ENCODE measurements at places on chromosomes 5 and 9. TPM values are rescaled to one million over a fixed set of nuclear protein-coding genes. Genes with fewer than 3 reads are reported as not detected.

- DNase-seq = no peak
Observed at GRCh38 chr5:171419688-171420430, 412 bp downstream of the FGF18 start.

DNA sequence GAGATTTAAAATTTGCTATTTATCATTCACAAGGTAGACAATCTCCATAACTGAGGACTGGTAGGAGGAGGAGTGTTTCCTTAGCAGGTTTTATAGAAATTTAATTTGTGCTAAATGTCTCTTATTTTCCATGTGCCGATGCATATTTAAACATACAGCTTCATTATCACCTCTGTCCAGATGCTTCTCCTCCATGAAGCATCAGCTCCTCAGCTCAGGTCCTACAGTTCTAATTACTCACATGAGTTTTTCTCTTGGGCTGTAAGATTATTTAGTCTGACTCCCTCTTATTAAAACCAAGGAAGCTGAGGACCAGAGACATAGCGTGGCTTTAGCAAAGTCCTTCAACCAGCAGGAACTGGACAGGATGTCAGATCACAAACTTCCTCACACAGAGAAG, 300.2 kb upstream of the PANK3 start:
- DNase-seq = no peak

- no peak for DNase-seq
Observed at GRCh38 chr5:6780802-6781391, 67.7 kb downstream of the TENT4A start.

- DNase-seq = no peak
Observed at GRCh38 chr5:35745660-35746059, 111.0 kb upstream of the IL7R start.

DNA sequence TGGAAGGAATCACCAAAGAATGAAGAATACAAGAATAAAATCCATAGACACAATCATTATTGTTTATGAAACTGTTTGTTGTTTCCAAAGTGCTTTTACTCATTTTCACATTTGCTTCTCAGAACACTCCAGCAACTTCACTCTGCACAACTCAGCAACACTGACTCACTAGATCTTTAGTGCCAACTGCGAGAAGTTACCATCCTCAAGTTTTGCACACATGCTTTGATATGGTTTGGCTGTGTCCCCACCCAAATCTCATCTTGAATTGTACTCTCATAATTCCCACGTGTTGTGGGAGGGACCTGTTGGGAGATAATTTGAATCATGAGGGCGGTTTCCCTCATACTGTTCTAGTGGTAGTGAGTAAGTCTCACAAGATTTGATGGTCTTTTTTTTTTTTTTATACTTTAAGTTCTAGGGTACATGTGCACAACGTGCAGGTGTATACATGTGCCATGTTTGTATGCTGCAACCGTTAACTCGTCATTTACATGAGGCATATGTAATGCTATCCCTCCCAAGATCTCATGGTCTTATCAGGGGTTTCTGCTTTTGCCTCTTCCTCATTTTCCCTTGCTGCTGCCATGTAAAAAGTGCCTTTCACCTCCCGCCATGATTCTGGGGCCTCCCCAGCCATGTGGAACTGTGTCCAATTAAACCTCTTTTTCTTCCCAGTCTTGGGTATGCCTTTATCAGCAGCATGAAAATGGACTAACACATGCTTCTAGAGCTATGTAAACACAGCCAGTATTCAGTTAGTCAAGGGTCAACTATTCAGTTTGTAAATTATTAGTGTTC, 36.9 kb downstream of the CLINT1 start:
- no peak for DNase-seq

GRCh38 chr5:106521701-106522100, 1149.0 kb downstream of the EFNA5 start:
- no peak for DNase-seq

DNA sequence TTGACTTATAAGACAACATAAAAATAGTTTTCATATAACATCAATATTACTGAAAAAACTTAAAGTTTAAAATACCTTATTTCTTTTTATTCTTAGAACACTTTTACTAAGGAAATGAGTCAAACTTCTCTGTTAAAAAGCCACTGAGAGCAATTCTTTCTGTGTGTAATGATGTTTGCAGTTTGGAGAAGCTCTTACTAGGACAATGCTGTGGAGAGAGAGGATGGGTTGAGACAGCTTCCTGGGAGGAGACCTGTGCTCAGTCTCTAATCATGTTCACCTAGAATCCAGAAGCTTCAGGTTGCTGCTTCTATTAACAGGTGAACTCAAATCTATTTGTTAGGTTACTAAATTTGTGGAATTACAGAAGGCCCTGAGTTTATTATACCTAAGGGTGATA, 198.5 kb downstream of the DNAH5 start:
- DNase-seq = no peak

GRCh38 chr9:73951147-73951546, 546.0 kb upstream of the RORB start:
- DNase-seq = no peak

- DNase-seq = no peak
Observed at GRCh38 chr5:83199126-83199525, 121.8 kb downstream of the XRCC4 start.

GRCh38 chr5:180234271-180234670, 25.3 kb upstream of the RASGEF1C start:
- no peak for DNase-seq

DNA sequence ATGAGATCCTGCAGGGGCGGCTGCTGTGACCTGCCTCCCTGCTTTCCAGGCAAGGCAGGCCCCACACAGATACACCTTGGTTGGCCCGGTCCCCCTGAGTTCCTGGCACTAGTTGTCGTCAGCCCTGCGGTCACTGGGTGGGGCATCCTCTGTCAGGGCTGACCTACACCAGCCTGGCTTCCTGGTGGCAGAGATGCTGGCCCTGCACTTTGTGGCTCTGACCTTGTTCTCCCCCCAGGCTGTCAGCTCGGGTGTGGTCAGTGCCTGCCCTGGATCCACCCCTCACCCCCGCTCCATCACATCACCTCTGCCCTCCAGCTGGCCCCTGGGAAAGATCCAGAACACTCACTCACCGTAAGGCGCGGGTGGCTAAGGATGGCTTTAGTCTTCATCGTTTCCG, 74.1 kb downstream of the PHF2 start:
- peak; percentile 59 for DNase-seq

GRCh38 chr5:51273021-51273420, 110.2 kb upstream of the ISL1 start:
- DNase-seq = no peak

DNA sequence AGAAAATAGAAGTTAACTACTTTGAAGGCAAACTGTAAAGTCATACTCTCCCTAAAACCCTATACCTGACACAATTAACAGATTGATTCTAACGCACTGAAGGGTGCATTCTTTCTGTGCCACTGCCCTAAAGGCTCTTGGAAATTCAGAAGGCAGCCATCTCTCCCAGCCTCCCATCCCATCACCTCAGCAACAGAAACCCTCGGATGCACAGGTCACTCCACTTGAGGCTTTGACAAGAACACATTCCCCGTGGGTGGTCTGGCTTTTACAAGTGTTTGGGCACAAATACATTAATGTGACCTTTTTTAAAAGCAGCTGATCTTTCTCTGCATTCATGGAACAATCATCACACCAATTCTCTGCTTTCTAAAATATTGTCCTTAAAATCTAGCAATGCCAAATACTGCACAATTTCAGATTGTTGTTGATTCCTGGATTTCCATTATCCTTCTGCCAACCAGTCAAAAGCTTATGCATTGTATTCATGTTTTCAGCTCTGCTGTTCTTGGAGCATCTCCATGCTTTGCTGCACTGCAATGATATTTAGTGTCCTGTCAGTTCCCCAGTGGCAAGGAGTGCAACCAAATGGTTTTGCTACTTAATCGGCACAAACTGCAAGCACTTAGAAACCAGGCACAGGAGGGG, 175.6 kb downstream of the TMEM161B start:
- no peak for DNase-seq

DNA sequence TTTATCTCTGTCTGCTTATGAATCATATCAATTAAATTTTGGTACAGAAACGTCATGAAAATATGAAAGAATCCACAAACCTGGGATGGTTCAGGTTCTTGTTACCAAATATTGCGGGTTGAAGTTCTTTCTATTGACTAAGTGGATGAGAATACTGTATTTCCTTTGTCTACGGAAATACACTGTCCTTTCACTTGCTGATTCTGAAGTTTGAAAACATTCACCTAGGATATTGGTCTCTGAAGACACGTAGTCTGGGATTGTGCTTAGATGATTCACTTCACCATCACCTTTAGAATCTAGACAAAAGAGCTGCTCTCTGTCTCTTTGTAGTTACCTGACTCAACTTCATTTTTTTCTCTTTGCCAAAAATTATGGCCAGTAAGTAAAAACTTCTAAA, 222.4 kb downstream of the FBN2 start:
- no peak for DNase-seq

DNA sequence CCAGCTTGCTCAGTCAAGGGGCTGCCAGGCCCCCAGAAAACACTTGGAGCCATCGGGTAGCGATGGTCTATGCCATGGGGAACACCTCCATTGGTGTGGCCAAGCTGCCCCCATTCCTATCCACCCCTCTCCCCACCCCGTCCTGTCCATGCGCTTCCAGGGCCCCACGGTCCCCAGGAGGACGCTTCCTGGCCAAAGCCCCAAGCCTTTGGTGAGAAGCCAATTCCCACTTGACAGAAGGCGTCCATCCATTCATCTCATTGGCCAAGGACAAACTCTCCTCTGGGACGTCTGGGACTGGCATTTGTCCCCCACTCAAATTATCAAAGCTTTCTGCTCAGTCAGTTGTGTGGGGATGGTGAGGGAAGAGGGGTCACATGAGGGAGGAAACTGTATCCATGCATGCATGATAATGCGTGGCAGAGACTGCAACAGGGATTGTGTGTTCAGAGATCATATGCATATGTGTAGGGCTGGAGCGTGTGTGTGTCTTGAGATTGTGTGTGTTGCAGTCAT, 9.5 kb downstream of the CPLX2 start:
- DNase-seq = no peak

Gene SHISAL2B
- not detected for total RNA-seq

Gene FAM78A
- total RNA-seq = 2.5 TPM

Gene CFAP157
- not detected for total RNA-seq

Gene NAIF1
- total RNA-seq = 10.7 TPM

Gene IL31RA
- 0.36 TPM for total RNA-seq

Gene PFDN1
- total RNA-seq = 117 TPM

Gene SPARC
- total RNA-seq = 168 TPM
